Cerebellar cortex (tissue), 1 donor: ENCODE measurements at places on chromosomes 4 and X.

GRCh38 chr4:101014417-101014816 lies 332.9 kb downstream of the PPP3CA start:
- no peak for DNase-seq

GRCh38 chr4:137206781-137207180 lies 325.5 kb downstream of the PCDH18 start:
- no peak for DNase-seq

- DNase-seq: no peak
Observed at GRCh38 chrX:101370888-101371504, 15.0 kb downstream of the BTK start.

GRCh38 chr4:139460565-139460964 lies 6.6 kb downstream of the RAB33B start:
- DNase-seq: no peak

DNA sequence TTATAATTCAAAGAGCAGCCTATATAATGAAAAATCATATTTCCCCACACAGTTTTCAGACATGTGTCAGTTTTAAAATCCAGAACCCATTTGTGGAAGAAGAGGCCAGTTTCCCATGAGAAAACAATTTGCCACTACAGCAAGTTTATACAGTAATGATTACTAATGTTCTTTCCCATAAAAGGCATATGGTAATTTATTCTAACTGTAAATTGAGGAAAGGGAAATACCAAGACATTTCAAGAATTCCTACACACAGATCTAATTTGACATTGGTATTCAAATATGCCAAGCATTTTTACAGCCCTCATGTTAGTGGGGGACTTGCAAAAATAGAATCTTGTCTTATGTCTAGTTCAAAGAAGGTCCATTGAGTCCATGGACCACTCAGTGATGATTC lies 1368.6 kb downstream of the FSTL5 start:
- no peak for DNase-seq

- no peak for DNase-seq
Observed at GRCh38 chr4:89595125-89595789, 241.7 kb downstream of the SNCA start.

GRCh38 chrX:154737136-154737535 lies 13.7 kb downstream of the GAB3 start:
- DNase-seq: no peak

DNA sequence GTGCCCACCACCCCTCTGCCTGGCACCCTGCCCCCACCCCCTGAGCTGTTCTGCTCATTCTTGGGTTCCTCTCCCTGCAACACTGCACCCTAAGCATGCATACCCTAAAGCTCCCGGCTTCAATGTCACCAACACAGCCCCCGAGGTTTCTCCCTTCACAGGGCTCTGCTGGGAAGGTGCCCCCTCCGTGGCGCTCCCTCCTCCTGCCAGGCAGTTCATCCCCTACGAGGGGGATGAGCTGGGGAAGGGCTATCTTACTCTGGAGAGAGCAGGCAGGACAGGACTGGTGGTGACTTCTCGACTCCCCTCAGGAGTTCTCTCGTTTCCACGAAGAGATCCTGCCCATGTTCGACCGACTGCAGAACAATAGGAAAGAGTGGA lies 6.5 kb downstream of the ATP5ME start:
- DNase-seq: no peak

GRCh38 chr4:2217726-2218125 lies 24.2 kb downstream of the HAUS3 start:
- no peak for DNase-seq

- DNase-seq: no peak
Observed at GRCh38 chr4:11529625-11530201, 101.0 kb upstream of the HS3ST1 start.

- DNase-seq: peak; percentile 72
Observed at GRCh38 chr4:26235500-26235899, 85.3 kb upstream of the RBPJ start.

DNA sequence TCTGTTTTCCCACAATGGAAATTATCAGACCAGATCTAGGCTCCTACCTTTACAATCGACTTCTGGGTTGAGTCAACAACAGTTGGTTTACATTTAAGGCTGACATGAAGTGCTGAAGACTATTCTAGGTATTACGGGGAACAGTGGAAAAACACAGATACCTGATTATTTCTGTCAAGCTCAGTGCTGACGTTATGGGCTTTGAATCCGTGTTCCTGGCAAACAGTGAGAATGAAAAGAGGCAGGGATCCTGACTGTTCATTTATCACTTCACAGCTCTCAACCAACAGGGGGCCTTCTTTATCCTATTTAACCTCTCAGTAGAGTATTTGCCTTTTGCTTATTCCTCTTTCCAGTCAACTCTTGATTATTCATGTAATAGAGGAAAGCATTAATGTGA lies 43.1 kb downstream of the TMEM164 start:
- peak; percentile 35 for DNase-seq

- DNase-seq: no peak
Observed at GRCh38 chr4:23305026-23305425, 584.8 kb downstream of the PPARGC1A start.

- no peak for DNase-seq
Observed at GRCh38 chr4:138841343-138841742, 174.2 kb upstream of the NOCT start.

DNA sequence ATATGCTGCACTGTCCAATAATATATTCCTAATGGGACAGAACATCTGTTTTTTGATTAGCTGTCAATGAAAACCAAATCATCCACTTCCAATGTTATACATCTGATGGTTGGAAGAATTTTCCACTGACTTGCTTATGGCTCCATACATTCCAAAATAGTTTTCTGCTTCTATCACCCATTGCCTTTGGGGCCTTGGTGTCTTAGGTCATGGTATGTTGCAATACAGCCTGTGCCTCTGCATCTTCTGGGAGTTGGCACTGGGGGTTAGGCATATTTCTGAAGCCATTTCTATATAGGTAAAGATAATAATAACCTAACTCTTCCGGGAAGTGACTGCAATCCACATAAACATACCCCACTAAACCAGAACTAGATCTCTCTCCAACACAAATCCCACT lies 53.2 kb upstream of the NR3C2 start:
- no peak for DNase-seq

DNA sequence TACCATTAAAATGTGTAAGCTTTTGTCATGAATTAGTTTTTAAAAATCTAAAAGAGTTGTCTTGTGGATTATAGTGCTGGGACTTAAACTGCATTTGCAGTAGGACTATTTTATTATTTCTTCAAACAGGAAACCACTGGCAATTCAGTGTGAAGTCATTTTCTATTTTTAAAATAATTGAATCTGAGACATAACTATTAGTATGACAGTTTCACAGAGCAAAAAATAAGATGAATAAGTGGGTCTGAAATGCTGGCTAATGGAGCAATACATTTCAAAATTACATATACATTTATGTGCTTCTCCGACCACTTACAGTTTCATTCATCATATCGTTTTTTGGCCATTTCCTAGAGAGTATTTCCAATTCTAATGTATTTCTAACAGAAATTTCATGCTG lies 75.3 kb upstream of the RAPGEF2 start:
- DNase-seq: no peak

DNA sequence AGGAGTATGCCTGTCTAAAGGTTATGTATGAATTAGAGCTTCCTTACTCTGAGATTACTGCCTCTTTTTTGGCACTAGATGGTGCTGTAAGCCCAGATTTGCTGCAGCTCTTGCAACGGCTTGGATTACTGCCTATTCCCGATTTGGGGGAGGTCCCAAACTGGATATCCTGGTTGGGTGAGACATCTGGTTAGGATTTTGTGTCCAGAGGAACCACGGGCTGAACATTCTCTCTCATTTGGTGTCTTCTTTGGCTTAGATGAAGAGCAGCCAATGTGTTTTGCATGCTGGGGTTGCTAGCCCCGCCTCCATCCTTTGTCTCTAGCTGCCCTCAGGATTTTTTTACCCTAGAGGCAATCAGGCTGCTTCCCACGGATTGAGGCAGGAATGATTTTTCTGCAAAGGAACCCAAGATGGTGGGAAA lies 31.9 kb downstream of the F8A1 start:
- DNase-seq: peak; percentile 83

DNA sequence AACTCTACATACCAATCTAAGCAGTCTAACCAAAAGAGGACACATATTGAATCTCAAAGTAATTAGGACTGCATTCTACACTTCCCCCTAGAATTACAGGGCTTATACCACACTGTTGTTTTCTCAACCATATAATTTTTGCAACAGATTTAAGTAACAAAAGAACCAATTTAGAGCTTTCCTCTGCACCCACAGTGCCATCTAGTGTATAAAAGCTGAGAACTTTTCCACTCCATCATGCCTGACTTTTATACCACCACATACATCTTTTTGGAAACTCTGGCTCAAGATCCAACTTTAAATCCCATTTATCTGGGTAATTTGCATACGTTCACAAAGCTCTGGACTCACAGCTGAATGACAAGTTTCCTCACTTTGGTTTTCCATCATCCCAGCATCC lies 99.5 kb downstream of the EFHC2 start:
- peak; percentile 69 for DNase-seq

GRCh38 chr4:8765631-8766590 lies 105.7 kb downstream of the HMX1 start:
- no peak for DNase-seq

DNA sequence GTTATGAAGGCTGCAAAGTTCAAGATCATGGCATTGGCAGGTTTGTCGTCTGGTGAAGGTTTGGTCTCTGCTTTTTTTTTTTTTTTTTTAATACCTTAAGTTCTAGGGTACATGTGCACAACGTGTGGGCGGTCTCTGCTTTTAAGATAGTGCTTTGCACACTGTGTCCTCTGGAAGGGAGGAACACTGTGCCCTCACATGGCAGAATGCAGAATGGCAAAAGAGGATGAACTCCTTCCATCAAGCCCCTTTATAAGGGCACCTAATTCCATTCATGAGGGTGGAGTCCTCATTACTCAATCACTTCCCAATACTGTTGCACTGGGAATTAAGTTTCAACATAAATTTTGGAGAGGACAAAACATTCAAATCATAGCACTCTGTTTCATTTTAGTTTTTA lies 101.4 kb downstream of the GLRA2 start:
- DNase-seq: no peak
